ENCODE measurements at places on chromosomes 11 and 22. TPM values are rescaled to one million over a fixed set of nuclear protein-coding genes. Genes with fewer than 3 reads are reported as not detected.

DNA sequence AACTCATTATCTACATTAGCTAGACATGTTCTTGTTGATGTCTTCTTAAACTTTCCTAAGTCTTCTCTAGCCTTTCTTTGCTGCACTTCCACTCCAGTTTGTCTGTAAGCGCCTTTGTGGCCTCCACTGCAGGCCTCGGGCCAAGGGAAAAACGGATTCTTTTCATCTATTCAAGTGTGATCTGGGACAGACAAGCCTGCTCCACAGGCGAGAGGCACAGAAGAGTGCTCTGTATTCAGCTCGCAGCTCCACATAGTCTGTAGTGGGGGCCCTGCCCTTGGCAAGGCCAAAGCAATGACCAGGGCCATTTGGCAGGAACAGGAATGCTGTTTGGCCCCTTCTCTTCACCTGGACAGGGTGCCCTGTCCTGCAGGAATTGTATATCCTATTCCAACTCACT, 84.1 kb upstream of the BARX2 start:
- DNase-seq = no peak
- H3K27me3 ChIP-seq = no peaks in the 10 kb centered on the region
- no peak overlapping the region for H3K4me3 ChIP-seq
- H3K4me1 ChIP-seq = no peaks in the 10 kb centered on the region

- H3K36me3 ChIP-seq = no peaks in the 10 kb centered on the region
- peaks cover 13% of the 10 kb centered on the region for H3K27me3 ChIP-seq
- no peak overlapping the region for H3K27ac ChIP-seq
- peaks cover 11% of the 10 kb centered on the region for H3K4me1 ChIP-seq
- no peak overlapping the region for H3K4me3 ChIP-seq
- no peak for DNase-seq
These were observed 12.7 kb upstream of the CPT1A start for GRCh38 chr11:68854273-68854958.

SPON1 gene
- total RNA-seq = 58.1 TPM

OR10AG1 gene
- total RNA-seq = not detected

DNA sequence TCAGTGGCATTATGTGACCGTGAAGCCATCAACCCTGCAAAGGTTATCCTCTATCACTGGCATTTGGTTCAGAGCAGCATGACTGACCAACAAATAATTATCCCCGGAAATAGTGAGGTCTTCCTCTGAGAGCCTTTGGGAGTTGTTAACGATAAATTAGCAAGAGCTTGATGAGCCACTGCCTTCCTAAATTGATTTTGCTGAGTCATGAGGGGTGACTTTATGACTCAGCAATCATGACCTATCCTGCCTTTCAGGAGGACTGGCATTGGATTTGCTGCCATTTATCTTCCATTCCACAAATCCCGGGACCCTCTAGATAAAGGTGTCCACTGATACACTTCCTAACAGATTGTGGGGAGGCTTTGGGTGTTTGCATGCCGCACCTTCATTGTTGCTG, 80.8 kb upstream of the MTNR1B start:
- no peak overlapping the region for H3K4me3 ChIP-seq
- no peak for DNase-seq
- H3K27ac ChIP-seq = no peak overlapping the region

GRCh38 chr11:28727254-28727653, 619.1 kb downstream of the METTL15 start:
- no peaks in the 10 kb centered on the region for H3K4me1 ChIP-seq
- no peak overlapping the region for H3K27ac ChIP-seq
- H3K4me3 ChIP-seq = no peak overlapping the region

FOLR3 gene
- total RNA-seq = not detected

ANKK1 gene
- total RNA-seq = 2.7 TPM

- H3K36me3 ChIP-seq = no peaks in the 10 kb centered on the region
These were observed 11.3 kb upstream of the RHOD start for GRCh38 chr11:67045314-67045713.

- no peaks in the 10 kb centered on the region for H3K36me3 ChIP-seq
- DNase-seq = no peak
- no peak overlapping the region for H3K27ac ChIP-seq
These were observed 221.9 kb upstream of the TBCEL start for GRCh38 chr11:120801801-120802689.
